Fibroblast of skin of right biceps (primary cell): ENCODE measurements at places on chromosomes 7 and 10.

- peak; percentile 9 for DNase-seq
Observed at GRCh38 chr10:106467506-106467905, 697.0 kb downstream of the SORCS1 start.

- no peak for DNase-seq
Observed at GRCh38 chr10:30943451-30943850, 88.2 kb downstream of the ZNF438 start.

GRCh38 chr7:892648-893593 is 16.6 kb downstream of the GET4 start:
- DNase-seq = no peak

GRCh38 chr10:11680496-11680895 is 61.7 kb upstream of the ECHDC3 start:
- DNase-seq = no peak

DNA sequence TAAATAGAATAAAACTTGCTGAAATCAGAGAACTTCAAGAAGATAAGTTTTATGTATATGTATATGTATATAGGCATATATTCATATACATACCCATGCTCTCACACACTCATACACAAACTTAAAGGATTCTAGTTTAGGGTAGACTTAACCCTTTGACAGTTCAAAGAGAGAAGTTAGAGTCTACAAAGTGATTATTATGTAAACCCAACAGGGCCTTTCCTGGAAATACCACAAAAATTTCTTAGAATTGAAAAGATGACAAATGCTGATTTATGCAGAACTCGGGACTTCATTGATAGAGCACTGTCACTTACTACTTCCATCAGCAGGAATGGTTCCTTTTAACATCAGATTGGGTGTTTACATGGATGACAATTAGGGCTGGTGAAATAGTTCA is 763.5 kb downstream of the AUTS2 start:
- DNase-seq = no peak

- DNase-seq = no peak
Observed at GRCh38 chr7:94050046-94050445, 45.9 kb upstream of the BET1 start.

DNA sequence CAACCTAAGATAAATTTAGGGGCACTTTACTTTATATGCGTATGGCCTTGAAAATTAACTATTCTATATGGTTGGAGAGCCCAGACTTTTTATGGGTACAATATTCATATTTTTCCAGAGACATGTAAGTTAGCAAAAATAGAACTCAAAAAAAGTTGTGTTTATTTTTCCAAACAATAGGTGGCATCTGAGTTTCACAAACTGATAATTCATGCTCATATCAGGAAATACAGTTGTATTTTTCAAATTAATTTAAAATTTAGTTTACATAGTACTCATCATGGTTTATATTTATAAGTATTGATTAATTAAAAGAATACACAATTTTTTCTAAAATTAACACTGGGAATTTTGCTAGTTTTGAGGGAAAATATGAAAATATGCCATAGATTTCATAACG is 34.6 kb downstream of the ANKRD7 start:
- DNase-seq = no peak

DNA sequence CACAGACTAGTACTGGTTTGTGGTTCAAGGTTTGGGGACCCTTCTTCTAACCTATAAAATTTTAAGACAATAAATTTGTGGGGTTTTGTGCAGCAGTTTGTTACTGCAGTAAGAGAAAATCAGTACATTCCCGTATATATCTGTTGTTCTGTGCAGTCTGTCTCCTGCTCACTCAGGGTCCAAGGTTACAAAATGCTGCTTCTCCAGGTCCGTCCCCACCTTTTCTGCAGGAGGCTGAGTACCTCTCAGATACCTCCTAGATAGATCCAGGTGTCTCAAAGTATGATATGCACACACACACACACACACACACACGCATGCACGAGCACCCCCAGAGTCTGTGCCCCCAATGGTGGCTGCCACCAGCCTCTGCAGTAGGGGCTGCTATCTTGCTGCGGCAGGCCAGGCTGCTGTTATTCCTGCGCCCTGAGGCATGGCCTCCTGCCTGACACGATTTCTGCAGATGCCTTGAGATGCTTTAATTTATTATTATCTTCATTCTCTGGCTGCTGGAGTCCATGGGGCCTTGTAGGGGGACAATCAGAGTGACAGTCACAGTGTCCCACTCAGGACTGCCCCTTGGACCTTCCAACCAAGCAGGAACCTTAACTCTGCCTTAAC is 25.2 kb upstream of the ASL start:
- DNase-seq = no peak

GRCh38 chr10:86172301-86172700 is 194.3 kb downstream of the GRID1 start:
- DNase-seq = no peak

- no peak for DNase-seq
Observed at GRCh38 chr10:127905001-127905847, 1.7 kb upstream of the PTPRE start.

- no peak for DNase-seq
Observed at GRCh38 chr7:17957871-17958270, 17.6 kb upstream of the SNX13 start.

DNA sequence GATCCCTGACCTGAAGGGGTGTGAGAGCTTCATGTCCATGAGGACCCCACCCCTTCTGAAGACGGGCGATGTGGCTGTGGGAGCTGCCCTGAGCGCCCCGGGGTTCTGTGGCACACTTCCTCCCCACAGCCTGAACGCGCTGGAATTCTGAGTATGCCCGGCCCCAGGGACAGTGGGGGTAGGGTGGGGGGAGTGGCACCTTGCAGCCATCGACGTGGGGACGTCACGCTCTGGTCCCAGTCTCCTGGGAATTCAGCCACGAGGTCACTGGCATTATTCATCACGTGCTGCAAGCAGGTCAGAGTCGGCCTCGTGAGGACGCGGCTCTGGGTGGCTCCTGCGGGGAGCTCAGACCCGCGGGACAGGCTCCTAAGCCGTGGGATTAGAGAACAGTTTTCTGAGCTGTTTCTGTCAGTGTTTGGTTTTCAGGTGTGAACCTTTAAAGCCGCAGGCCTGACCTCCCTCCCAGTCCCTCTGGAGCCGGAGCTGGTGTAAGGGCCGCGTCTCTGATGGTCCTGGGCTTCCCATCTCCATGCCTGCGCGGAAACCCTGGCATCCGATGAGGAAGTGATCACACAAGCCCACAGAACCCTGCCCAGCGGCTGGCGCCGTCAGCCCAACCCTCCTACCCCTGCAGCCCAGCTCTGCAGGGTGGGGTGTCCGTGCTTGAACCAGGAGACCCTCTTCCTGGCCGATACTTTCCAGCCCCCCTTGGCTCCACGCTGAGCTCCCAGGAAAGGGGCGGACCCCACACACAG is 16.1 kb downstream of the GPR146 start:
- DNase-seq = peak; percentile 15

DNA sequence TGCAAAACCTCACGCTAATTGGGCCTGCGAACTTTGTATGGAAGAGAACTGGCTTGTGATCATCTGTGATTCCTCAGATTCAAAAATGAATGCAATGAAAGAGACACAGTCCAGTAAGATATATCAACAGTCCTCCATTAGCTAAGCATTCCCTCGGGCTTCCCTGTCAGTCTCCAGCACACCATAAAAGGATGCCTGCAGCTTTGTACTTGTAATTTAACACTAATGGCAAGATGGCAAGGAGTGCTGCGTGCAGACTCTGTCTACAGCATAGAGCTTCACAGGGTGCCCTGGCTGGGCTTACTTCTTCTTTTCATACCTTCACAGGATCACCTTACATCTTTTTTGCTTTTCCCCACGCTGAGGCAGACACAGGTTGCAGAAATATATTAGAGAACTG is 200.0 kb downstream of the GFRA1 start:
- DNase-seq = no peak

- no peak for DNase-seq
Observed at GRCh38 chr7:105022458-105022857, 8.5 kb downstream of the KMT2E start.

DNA sequence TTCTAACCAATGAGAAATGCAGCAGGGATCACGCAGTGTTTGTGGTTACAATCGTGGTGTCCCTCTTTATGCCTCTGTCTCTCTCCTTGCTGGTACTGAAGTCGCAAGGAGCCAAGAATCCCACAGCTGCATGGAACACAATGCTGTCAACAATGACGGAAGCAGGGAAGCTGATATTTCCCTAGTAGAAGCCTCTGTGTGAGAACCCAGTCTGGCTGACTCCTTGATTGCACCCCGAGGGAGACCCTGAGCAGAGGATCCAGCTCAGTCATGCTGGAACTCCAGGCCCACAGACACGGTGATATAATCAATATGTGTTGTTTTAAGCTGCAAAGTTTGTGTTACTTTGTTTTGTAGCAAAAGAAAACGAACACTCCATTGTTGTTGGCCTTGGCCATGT is 677.9 kb downstream of the PARD3 start:
- no peak for DNase-seq

DNA sequence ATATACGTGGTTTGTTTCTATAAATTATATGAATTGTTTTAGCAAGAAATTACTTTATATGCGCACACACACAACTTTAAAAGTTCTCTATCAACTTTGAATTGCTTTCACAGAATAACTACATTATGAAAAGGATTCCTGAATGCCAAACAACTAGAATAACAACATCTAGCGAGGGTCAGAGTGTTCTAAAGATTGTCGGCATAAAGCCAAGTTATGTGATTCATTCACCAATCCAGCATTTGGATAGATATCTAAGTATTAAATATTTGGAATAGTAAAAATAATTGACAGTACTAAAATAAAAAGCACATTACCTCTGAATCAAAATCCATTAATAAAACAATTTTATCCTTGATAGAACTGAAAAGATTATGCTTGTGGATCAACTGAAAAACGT is 125.3 kb upstream of the AMPH start:
- DNase-seq = no peak

DNA sequence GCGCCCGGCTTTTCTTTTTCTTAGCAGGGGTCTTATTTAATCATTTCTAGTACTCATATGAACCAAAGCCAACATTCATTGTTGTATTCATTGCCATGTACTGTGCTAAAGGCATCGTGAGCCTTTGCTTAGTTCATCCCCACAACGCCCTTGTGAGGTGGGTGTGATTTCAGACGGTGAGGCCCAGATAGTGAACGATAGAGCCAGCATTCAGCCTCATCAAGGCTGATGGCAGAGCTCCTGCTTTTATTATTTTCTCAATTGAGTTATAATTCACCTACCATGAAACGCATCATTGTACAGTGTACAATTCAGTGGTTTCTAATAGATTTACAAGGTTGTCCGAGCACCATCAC is 50.1 kb downstream of the HK1 start:
- DNase-seq = no peak

DNA sequence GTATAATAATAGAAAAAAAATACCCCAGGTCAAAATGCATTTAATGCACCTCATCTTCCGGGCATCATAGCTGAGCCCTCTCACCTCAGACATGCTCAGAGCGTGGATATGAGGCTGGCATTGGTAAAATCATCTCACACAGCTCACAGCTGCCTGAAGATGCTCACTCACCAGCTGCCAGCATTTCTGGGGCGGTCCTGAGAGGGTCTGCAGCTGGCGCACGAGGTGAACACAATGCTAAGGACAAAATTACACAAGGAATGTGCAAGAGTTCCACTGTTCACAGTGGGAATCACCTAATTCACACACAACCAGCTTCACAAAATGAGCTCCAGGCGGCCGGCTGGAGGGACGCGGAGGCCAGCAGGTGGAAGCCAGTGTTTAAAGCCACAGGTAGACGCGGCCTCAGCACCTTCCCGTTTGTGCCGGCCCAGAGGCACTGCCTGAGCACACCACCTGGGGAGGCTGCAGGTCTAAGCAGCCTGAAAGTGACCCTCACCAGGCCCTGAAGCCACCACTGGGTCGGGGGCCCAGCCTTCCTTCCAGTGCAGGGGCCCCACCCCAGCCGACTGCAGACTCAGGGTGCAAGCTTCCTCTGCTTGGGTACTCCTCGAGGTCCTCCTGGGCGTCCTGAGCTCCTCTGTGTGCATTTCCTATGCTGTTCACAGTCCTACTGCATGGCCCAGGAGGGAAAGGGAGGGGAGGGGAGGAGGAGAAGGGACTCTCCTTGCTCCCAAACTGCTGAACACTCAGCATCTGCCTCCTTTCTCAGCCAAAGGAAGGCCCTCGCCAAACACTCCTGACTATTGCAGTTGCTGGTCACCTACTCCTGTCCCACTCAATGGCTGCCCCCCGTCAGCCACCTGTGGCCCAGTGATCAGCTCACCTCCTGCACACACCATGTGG is 61.2 kb upstream of the FAM20C start:
- DNase-seq = no peak

DNA sequence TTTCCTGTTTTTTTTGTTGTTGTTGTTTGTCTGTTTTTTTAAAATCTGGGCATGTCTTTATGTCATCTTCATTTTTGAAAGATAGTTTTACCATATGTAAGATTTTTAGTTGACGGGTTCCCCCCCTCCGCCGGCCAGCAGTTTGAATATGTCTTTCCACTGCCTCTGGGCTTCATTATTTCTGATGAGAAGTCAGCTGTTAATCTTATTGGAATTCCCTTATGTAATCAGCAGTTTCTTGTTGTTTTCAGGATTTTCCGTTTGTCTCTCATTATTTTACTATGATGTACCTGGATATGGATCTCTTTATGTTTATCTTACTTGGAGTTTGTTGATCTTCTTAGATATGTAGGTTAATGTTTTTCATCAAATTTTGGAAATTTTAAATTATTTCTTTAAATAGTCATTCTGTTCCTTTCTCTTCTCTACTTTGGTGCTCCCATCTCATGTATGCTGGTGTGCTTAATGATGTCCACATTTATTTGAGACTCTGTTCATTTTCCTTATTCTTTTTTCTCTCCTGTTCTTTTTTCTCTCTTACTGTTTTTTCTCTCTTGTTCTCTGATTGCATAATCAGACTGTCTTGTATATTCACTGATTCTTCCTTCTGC is 9.7 kb downstream of the EXOC6 start:
- no peak for DNase-seq

GRCh38 chr10:21696302-21696701 is 162.3 kb downstream of the MLLT10 start:
- no peak for DNase-seq

DNA sequence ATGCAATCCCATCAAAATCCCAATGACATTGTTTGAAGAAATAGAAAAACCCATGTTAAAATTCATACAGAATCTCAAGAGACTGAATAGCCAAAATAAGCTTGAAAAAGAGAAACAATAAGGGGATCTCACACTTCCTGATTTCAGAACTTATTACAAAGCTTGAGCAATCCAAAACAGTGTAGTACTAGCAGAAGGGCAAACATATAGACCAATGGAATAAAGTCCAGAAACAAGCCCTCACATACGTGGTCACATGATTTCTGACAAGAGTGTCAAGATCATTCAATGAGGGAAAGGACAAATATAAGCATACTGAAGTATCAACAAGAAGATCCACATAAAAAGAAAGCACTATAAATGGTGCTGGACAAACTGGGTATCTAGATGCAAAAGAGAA is 31.9 kb downstream of the MICU1 start:
- no peak for DNase-seq

GRCh38 chr10:46525824-46526681 is 30.4 kb downstream of the GPRIN2 start:
- no peak for DNase-seq

GRCh38 chr10:60200012-60200681 is 189.5 kb downstream of the ANK3 start:
- no peak for DNase-seq
